ENCODE measurements at places on chromosomes 4 and X.

GRCh38 chr4:137451172-137451825 lies 81.0 kb downstream of the PCDH18 start:
- DNase-seq: no peak

DNA sequence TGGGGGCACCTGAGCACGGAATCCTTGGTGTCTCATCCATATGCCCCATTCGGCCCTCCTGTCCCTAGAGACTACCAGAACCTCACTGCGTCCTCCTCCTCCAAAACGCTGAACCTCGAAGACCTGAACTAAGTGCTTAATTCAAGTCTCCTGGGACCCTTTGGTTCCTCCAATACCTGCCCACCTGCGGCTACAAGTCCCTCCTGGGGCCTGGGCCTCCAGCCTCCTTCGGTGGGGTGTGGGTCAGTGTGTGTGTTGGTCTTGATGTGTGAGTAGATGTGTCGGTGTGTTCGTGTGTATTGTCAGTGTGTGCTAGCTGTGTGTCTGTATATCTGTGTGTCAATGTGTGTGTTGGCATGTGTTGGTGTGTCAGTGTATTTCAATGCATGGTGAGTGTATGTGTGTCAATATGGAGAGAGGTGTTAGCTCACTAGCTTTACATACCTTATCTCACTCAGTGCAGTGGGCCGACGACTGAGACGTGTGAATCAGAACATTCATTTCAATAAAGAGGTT lies 2.6 kb upstream of the SEPTIN6 start:
- DNase-seq: no peak

DNA sequence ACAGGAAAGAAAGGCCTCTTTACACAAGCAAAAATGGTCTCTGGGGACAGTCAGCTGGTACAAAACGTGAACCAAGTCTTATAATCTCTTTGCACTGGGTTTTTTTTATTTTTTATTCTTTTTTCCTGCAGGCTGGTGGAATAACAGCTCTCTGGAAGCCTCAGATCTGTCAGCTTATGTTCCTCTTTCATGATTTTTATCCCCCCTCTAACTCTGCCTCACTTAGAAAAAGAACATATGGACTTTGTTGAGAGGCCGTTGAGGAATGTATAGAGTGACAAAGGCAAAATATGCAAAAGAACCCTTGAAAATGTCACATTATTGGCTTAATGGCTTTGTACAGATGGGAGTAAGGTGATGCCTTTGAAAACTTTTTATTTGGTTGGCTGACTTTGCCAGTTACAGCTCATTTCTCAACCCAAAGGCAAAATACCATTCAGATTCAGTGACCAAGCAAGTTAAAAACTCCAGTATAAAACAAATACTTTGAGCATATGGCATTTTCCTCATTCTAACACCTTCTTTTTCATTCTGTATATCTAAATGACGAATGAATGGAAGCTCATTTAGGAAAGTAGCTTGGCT lies 111.1 kb downstream of the RNF150 start:
- DNase-seq: no peak

GRCh38 chr4:86178211-86178610 lies 181.6 kb downstream of the MAPK10 start:
- DNase-seq: no peak

GRCh38 chr4:151667048-151667447 lies 93.8 kb downstream of the GATB start:
- no peak for DNase-seq

DNA sequence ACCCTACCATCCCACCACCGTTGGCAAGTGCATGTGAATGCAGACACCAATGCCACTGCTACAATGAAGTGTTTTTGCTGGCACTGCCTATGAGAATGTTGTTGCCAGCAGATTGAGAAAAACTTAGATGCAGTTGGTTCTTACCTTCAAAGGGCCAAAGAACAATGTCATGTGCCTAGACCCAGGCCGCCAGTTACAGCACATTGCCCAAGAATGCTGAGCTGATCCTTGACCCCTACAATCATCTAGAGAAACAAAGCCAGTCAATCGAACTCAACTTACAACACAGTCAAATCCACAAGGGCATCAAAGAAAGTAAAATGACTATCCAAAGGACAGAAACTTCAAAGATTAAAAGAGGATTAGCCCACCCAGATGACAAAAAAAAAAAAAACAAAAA lies 102.4 kb upstream of the SPIN4 start:
- no peak for DNase-seq

DNA sequence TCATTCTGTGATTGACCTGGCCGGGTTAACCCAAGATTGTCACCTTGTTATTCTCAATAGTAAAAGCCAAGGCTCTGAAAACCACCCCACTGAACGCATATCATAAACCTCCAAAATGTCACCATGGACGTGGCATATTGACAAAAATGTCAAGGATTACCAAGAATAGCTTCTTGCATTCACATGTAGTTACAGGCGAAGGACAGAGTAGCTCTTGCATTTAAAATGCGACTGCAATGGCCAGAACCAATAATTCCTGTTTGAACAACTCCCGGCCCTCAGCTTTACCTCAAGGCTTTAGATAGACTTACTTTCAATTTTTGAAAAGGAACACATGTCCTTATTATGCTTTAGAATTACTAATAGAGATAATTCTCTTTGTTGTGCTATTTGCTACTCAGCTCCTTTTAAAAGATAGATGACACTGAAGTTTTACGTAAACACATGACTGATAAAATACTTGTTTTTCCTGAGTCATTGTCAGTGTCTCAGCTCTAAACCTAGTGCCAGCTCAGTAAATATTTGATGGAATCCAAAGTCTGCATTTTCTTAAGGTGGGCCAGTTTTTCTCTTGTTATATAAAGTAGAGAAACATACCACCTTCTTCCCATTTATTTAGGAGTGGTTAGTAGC lies 66.3 kb downstream of the CLDN34 start:
- no peak for DNase-seq

DNA sequence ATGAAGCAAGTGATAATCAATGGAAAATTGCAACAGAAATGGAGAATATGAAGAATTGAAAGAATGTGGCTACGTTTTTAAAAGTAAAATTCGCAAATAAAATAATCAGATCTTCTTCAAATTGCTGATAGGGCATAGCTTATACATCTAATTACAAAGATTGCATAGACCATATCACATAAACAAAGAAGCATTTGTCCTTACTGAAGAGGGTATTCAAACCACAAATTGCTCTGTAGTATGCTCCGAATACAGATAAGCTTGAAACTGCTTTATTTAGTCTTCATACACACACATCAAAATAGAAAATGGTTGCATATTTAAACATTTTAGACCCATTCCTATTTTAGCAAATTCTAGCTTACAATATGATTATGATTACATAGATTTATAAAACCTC lies 206.7 kb upstream of the SLIT2 start:
- DNase-seq: no peak

DNA sequence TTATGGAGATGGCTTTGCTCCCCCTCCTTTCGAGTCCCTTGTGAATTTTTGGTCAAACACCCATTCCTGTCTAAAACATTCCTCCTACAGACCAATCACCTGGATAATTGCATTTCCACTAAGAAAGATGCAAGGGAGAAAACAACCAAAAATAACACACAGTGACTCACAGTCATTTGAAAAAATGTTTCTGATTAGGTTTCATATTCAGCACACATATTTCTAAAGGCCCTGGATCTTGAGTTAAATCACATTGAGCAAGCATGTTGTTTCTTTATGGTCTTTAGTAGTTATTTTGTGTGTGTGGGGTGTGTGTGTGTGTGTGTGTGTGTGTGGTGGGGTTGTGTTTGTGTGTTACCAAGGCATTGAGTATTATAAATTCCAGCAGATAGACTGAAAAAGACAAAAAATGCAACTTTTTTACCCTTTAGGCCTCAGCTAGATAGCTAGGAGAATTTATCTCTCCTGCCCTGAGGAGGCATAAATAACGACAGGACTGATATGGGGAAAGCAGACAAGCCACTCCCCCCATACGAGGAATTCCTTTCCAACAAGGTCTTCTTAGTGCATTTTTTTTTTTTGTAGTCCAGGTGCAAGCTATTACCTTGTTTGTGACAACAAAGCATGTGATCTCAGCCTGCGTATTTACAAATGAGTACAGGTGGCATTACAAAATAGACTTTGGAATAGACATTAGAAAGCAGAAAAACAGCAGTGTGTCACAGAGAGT lies 265.4 kb upstream of the ADGRL3 start:
- no peak for DNase-seq

GRCh38 chr4:13922459-13922858 lies 294.9 kb upstream of the BOD1L1 start:
- DNase-seq: no peak

DNA sequence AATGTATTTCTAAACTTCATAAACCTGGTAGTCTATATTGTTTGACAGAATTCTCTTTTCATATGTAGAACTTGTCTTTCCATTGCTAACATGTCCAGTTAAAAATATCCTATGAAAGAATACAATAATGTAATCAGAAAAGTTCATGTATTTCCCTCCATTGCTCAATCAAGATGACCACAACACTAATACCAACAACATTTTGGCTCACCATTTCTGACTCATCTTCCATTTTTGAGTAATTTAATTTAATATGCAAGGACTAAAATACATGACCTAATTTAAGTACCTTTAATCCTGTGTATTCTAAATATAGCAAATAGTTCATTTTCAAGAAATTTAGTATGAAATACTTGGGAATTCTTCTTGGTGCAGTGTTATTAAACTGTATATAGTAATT lies 239.5 kb upstream of the GPC4 start:
- no peak for DNase-seq

DNA sequence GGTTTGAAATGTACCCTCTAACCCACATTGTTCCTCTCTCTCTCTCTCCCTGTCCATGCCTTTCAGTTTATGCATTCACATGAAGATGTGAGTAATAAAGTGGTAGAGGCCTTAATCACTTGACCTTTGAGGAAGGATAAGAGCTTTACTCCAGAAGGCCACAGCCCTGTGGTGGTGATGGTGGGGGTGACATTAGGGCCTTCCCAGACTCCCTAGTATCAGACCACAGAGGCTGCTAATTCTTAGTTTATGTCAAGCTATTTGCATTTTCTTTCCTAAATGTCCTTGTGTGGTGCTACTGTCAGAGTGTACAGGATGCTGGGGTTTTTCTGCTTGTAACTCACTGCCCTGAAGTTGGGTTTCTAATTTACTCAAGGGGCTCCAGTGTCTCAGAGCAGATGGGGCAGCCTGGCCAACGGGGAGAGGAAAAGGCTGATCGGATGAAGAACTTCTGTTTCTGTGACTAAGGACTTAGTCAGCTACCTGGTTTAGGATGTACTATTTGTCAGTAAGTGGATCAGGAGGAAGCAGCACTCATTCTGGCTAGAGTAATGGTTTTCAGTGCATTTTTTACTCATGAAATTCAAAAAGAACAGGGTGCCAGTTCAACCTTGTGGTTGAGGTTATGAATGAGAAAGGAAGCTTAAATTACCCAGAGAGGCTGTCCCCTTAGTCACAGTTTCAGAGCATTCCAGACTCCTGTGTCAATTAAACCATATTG lies 509.6 kb upstream of the DIPK2B start:
- DNase-seq: no peak

DNA sequence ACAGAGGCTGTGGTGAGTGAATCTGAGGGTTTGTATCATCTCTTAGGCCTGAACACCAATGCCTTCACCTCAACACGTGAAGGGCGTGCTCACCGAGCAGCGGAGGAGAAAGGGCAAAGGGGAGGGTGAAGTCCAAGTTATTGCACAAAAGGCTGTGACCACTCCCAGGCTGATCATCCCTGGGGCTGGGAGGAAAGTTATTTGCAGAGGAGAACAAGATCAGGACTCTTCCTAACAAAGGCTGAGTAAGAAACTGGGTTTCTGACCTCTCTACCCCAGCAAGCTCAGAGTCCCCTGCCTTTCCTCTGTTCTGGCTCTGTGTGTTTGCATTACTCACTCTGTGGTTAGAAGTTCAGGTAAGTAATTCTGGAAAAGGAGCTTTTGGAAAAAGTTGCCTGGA lies 366.3 kb upstream of the CXorf51A start:
- DNase-seq: no peak

- no peak for DNase-seq
Observed at GRCh38 chrX:25534091-25534490, 518.3 kb upstream of the ARX start.

- DNase-seq: no peak
Observed at GRCh38 chr4:138706201-138706600, 309.4 kb upstream of the NOCT start.

- no peak for DNase-seq
Observed at GRCh38 chr4:77880784-77881183, 18.2 kb downstream of the MRPL1 start.

- DNase-seq: no peak
Observed at GRCh38 chr4:30948653-30949052, 228.5 kb downstream of the PCDH7 start.

DNA sequence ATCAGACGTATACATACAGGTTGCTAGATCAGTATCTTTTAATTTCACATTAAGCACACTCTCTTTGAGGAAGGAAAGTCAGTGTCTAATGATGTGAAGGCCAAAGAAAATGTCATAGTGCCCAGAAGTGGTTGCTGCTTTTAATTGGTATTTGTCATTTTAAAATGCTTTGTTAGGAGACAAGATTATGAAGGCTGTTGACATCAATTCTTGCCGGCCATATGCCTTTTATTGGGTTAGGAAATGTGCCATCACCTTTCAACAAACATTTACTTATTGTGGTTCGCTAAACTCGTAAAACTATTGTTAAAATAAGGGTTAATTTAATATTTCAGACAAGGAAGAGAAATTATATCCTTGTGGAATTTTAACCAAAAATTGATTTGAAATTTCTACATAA lies 32.2 kb downstream of the NFKB1 start:
- DNase-seq: no peak

DNA sequence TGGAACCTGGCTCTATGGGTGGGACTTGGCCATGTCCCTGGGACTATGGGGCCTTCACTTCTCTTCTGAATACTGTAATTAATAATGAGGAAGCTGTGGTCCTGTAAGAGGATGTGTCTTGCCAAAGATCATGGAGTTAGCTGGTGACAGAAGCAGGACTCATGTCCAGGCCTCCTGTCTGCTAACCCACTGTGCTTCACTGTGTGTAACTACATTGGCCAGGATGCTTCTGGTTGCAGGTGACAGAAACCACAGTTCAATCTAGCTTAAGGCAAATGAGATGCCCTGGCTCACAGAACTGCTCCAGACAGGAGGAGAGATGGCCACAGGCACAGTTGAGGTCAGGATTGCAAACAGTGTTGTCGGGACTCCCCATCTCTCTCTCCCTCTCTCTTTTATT lies 3.1 kb downstream of the MTMR1 start:
- no peak for DNase-seq

DNA sequence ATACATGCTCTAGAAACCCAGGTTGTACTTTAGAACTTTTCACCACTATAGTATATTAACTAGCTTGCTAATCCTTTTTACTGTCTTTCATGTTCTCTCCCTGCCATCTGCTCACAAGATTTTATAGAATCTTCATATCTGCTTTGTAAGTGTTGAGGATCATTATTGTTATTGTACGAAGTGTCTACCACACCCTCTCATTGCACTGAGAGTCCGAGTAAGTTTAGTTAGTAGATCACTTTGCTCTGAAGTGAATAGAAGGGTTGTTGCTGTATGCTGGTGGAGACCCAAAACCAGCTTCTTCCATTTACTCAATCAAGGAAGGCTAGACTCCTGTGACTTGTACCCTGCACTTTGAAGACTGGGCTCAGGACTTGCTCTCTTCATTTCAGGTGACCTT lies 17.1 kb downstream of the GAB1 start:
- no peak for DNase-seq
